ENCODE measurements at places on chromosomes 2 and 18.

GRCh38 chr2:203786549-203787351, 80.3 kb downstream of the CD28 start:
- DNase-seq: no peak

- DNase-seq: no peak
Observed at GRCh38 chr2:185145316-185146121, 547.2 kb downstream of the ZNF804A start.

- no peak for DNase-seq
Observed at GRCh38 chr2:112005406-112006075, 49.5 kb upstream of the TMEM87B start.

GRCh38 chr2:43165378-43166069, 60.9 kb downstream of the ZFP36L2 start:
- DNase-seq: no peak

- DNase-seq: no peak
Observed at GRCh38 chr2:96949701-96950350, 36.6 kb downstream of the FAM178B start.

DNA sequence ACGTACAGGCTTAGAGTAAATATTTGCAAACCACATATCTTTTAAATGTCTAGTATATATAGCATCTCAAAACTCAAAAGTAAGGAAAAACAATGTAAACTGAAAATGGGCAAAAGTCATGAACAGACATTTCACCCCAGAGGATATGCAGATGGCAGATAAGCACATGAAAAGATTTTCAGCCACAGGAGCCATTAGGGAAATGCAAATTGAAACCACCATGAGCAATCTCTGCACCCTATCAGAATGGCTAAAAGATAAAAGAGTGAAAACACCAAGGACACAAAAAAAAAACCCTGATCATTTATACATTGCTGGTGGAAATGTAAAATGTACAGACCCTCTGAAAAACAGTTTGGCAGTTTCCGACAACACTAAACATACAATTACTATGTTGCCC, 292.7 kb downstream of the ZNF516 start:
- no peak for DNase-seq

GRCh38 chr2:212709280-212709679, 170.7 kb upstream of the ERBB4 start:
- no peak for DNase-seq

DNA sequence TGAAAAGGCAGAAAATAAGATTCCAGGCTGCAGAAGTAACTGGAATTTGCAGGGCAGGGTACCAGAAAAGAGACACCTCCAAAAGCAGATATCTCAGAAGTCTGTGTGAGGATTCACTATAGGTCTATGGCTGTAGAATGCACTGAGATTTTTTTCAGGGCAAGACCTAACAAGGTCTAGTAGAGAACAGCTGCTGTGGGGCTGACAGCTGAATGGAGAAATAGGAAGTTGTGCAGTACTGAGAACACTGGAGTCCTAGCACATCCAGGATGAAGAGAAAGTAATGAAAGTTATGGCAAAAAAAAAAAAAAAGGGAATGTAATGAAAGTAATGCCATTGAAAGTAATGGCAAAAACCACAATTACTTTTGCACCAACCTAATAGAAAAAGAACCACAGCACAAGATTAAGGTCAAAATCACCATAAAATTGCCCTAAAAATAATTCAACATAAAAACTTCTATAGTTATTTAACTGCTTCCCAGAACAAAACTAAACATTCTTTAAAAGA, 57.3 kb downstream of the CPO start:
- DNase-seq: no peak

DNA sequence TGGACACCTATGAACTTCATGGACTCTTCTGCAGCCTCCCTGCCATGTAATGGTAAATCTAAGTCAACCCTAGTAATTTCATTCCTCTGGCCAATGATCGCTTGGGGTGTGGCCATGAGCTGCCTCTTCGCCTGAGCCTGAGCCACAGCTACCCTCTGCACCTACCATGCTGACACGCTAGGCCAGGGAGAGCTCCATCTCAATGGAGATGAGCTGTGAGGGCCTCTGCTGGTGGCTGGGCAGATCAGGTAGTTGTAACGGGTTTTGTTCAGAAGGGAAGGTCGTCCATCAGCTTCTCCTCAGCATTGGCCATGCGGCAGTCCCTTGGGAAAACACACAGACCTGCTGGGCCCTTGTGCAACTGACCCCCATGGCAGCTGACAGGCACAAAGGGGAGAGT, 24.4 kb downstream of the MPHOSPH10 start:
- no peak for DNase-seq

- DNase-seq: peak; percentile 12
Observed at GRCh38 chr2:10382354-10383061, 65.6 kb downstream of the ODC1 start.

GRCh38 chr18:70673831-70674230, 385.0 kb downstream of the SOCS6 start:
- no peak for DNase-seq

GRCh38 chr2:28994074-28994473, 13.0 kb downstream of the TOGARAM2 start:
- DNase-seq: no peak

GRCh38 chr2:66897181-66897580, 462.3 kb downstream of the MEIS1 start:
- no peak for DNase-seq

DNA sequence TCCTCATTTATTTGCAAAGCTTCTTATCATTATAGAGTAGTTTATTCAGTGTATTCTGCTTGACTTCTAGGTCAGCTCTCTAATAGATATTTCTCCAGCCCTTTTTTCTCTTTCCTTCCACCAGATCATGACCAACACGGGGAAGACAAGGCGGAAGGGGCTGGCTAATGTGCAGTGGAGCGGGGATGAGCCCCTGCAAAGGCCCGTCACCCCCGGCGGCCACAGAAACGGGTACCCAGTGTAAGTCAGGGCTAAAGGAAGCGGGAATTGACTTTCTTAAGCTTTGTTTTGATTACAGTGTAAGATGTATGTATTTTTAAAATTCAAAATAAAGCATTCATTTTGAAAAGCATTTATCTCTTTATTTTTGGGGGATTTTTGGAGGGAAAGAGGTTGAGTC, 50.7 kb upstream of the B3GNT7 start:
- no peak for DNase-seq

GRCh38 chr2:44392338-44392943, 30.7 kb downstream of the CAMKMT start:
- DNase-seq: peak; percentile 36

DNA sequence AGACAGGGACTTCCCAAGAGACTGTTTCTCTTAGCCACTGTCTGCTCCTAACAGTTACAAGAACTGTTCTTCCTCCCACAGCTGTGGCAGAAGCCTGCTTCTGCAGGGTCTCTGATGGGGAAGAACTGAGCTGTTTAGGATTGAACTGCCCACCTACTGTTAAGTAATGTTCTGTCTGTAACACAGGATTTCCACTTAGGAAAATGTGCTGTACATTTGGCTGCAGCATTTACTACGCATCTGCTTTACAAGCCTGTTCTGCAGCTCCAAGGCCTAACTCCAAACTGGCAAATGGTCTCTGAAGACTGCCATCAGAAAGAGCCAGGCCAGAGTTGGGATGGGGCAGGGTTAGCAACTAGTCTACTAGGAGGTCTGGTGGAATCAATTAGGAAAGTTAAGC, 87.8 kb upstream of the UPP2 start:
- no peak for DNase-seq

DNA sequence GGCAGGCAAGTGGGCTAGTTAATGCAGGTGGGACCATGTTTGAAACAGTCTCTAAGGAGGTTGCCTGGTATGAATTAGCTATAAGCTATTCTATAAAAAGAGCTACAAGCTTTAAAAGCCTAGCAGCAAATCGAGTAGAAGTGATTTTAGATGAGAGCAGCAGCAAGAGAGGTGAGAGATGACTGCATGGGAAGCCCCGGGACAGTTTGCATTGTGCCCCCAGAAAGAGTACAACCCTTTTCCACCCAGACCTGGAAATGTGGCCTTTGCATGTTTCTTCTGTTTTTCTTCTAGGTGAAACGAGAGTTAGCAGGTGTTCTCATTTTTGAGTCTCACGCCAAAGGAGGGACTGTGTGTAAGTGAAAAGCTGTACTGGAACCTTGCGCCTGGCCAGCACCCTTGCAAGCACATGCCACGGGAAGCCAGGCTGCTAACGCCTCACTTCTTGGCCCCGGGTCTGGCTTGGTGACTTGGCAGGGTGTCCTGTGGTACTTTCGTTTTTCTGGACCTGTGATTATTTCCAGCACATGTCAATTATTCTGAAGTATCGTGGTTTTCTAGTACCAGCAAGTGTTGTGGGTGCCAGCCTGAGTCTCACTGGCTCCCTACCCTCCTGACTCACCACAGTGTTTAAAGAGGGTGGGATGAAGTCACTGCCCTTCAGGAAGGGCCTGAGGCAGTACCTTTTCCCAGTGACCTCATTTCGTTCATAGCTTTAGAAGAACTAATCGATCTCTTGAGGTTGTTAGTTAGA, 90.3 kb upstream of the MAP3K20 start:
- DNase-seq: no peak

All from T-helper 9 cell (primary cell).